ENCODE measurements at places on chromosomes 3 and 15. TPM values are rescaled to one million over a fixed set of nuclear protein-coding genes. Genes with fewer than 3 reads are reported as not detected.

DCUN1D1 gene
- total RNA-seq: 39.1 TPM

SPG11 gene
- 65.1 TPM for total RNA-seq

GRCh38 chr3:160448845-160449635 is 546 bp downstream of the TRIM59 start:
- H3K4me3 ChIP-seq: peak overlapping the region; percentile 100
- H3K27ac ChIP-seq: peak overlapping the region; percentile 95
- peaks cover 5% of the 10 kb centered on the region for H3K4me1 ChIP-seq
- peaks cover 9% of the 10 kb centered on the region for H3K36me3 ChIP-seq
- DNase-seq: peak; percentile 46

DNA sequence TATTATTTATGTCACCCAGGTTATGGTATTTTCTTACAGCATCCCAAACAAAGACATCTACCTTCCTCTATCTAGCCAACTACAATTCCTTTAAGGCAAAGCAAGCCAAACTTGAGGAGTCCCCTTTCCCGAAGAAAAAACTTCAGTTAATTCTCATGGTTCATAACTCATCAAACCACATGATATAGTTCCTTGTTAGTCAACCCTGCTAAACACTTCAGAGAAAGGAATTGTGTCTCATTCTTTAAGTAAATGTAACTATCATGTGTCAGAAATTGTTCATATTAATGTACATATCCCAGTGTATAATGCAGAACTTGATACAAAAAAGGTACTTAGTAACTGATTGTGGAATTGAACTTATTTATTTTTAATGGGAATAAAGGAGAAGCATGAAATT is 44.4 kb downstream of the ST3GAL6 start:
- H3K4me3 ChIP-seq: no peak overlapping the region
- no peaks in the 10 kb centered on the region for H3K4me1 ChIP-seq
- H3K27ac ChIP-seq: peak overlapping the region; percentile 43

DNA sequence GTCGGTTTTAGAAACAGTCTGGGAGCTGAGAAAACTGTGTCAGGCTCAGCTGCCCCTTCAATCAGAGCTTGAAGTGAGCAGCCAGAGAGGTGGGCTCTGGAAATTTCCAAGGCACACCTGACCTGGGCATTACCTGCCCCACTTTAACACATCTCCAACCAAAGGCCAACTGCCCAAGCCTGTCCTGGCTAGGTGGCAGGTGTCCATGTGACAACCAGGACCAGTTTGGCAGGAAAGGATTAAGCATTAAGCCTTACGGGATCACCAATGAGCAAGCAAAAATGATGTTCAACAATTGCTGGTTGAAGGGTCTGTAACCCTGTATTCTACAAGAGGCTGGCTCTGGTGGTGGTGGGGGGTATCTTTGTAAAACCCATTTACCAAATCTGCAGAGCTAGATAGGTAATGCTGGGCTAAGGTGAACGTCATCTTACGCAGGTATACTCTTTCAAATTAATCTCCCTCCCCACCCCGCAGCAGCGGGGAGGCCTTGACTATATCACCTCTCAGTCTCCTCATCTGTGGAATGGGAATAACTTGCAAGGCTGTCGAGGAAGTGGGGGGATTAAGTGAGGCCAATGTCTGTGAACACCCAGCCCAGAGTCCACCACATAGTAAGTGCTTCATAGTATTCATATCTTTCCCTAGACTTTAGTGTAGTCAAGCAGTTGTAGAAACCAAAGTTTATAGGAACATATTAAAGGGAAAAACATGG is 183.2 kb downstream of the MEGF11 start:
- peaks cover 3% of the 10 kb centered on the region for H3K27me3 ChIP-seq
- no peak overlapping the region for H3K4me3 ChIP-seq
- H3K36me3 ChIP-seq: no peaks in the 10 kb centered on the region
- H3K27ac ChIP-seq: no peak overlapping the region
- no peak for DNase-seq
- H3K4me1 ChIP-seq: no peaks in the 10 kb centered on the region

- DNase-seq: no peak
- no peak overlapping the region for H3K4me3 ChIP-seq
- no peaks in the 10 kb centered on the region for H3K4me1 ChIP-seq
- no peaks in the 10 kb centered on the region for H3K36me3 ChIP-seq
- H3K27me3 ChIP-seq: peaks cover 80% of the 10 kb centered on the region
These were observed 21.4 kb upstream of the CCR9 start for GRCh38 chr3:45864760-45865519.

COL6A5 gene
- not detected for total RNA-seq

DNA sequence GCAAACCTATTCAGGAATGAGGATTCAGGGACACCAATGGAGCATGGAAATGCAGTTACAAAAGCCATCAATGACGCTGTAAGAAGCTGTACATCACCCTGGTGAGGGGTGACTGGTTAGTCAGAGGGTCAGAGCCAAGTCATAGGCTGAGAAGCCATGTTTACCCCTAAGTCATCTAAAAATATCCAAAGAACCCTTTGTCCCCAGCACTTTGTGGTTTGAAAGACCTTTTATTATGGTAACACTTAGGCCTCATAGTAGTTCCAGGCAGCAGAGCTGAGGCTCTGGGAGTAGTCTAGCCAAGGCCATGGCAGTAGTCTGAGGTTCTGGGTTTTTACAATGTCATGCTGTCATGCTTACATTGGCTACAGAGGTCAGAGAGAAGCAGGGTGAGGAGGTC is 131.2 kb downstream of the CTNNB1 start:
- H3K4me1 ChIP-seq: peaks cover 6% of the 10 kb centered on the region
- H3K36me3 ChIP-seq: no peaks in the 10 kb centered on the region
- H3K4me3 ChIP-seq: no peak overlapping the region
- no peaks in the 10 kb centered on the region for H3K27me3 ChIP-seq
- DNase-seq: no peak
- no peak overlapping the region for H3K27ac ChIP-seq

- H3K4me1 ChIP-seq: no peaks in the 10 kb centered on the region
- no peak overlapping the region for H3K27ac ChIP-seq
- H3K27me3 ChIP-seq: peaks cover 39% of the 10 kb centered on the region
- H3K4me3 ChIP-seq: no peak overlapping the region
These were observed 326.4 kb upstream of the SATB1 start for GRCh38 chr3:18751514-18751913.

GRCh38 chr3:106703524-106703923 is 673.7 kb upstream of the CCDC54 start:
- DNase-seq: no peak
- H3K4me1 ChIP-seq: no peaks in the 10 kb centered on the region
- H3K4me3 ChIP-seq: no peak overlapping the region

GRCh38 chr15:84890670-84891162 is 6.3 kb downstream of the SLC28A1 start:
- no peak for DNase-seq
- peaks cover 14% of the 10 kb centered on the region for H3K27me3 ChIP-seq
- no peak overlapping the region for H3K27ac ChIP-seq
- no peaks in the 10 kb centered on the region for H3K4me1 ChIP-seq
- no peak overlapping the region for H3K4me3 ChIP-seq
- H3K36me3 ChIP-seq: no peaks in the 10 kb centered on the region

SV2B gene
- 0.96 TPM for total RNA-seq

DNA sequence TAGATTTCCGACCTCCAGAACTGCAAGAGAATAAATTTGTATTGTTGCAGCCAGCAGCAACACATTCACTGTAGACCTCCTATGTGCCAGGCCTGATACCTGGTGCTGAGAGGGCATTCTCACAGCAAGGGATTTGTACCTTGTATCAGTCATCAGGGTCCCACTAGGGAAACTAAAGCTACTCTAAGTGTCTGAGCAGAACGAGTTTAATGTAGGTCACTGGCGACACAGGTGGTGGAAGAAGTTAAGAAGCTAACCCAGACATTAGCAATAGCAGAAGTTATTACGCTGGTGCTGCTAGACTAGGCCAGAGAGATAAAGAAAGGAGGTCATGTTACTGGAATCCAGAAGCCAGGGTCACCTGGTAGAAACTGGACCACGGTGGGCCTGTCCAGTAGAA is 60.5 kb upstream of the BCL6 start:
- no peaks in the 10 kb centered on the region for H3K27me3 ChIP-seq
- peaks cover 26% of the 10 kb centered on the region for H3K4me1 ChIP-seq
- H3K4me3 ChIP-seq: no peak overlapping the region
- no peak overlapping the region for H3K27ac ChIP-seq
- H3K36me3 ChIP-seq: no peaks in the 10 kb centered on the region

ARPP19 gene
- total RNA-seq: 213 TPM

RTF1 gene
- 30.2 TPM for total RNA-seq

DNA sequence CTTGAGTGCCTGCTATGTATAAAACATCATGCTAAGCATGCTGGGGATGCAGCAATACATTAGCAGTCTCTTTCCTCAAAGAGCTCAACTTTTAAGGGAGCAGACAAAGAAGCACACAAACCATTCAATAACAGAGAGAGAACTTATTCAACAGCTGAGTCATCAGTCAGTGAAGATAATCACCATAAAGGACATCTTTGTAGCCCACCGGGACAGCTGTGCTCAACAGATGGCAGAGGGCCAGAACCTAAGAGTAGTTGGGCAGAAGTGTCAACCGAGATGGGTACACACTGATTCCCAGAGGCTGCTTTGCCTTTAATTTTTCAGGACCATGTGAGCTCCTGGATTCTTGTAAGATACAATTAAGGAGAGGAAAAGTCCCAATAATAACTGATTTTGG is 4.2 kb upstream of the RAB8B start:
- no peak overlapping the region for H3K27ac ChIP-seq
- H3K4me1 ChIP-seq: peaks cover 18% of the 10 kb centered on the region
- no peak overlapping the region for H3K4me3 ChIP-seq
- H3K36me3 ChIP-seq: no peaks in the 10 kb centered on the region
- H3K27me3 ChIP-seq: no peaks in the 10 kb centered on the region
- no peak for DNase-seq

GRCh38 chr3:107904536-107905066 is 186.2 kb downstream of the CD47 start:
- H3K4me3 ChIP-seq: no peak overlapping the region
- H3K36me3 ChIP-seq: no peaks in the 10 kb centered on the region
- no peak overlapping the region for H3K27ac ChIP-seq

GRCh38 chr3:108662142-108662738 is 72.7 kb downstream of the DZIP3 start:
- H3K36me3 ChIP-seq: no peaks in the 10 kb centered on the region
- H3K4me3 ChIP-seq: no peak overlapping the region
- peak; percentile 76 for DNase-seq
- no peaks in the 10 kb centered on the region for H3K27me3 ChIP-seq

DNA sequence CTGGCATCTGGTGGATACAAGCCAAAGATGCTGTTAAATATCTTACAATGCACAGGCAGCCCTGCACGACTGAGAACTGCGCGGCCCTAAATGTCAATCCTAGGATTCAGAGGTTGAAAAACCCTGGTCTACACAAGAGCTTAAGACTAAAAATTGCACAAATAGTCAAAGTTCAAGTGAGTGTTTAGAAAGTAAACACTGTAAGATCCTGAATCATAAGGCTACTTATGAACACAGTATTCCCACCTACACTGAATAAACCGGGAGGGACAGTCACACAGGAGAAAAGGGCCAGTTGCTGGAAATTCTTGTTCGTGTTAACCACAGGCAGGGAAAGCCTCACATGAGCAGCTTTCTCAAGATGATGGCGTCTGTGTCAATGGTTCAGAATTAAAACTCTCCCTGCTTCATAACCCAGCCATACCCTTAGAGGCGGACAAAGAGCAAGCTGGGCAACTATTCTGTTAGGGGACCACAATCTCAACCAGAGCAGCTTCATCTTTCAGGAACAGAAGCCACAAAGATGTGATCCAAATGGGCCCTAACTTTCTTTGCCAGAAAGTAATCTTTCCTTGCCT is 37.7 kb downstream of the LRIG1 start:
- no peak for DNase-seq
- H3K27me3 ChIP-seq: no peaks in the 10 kb centered on the region

FAM107A gene
- not detected for total RNA-seq

DNA sequence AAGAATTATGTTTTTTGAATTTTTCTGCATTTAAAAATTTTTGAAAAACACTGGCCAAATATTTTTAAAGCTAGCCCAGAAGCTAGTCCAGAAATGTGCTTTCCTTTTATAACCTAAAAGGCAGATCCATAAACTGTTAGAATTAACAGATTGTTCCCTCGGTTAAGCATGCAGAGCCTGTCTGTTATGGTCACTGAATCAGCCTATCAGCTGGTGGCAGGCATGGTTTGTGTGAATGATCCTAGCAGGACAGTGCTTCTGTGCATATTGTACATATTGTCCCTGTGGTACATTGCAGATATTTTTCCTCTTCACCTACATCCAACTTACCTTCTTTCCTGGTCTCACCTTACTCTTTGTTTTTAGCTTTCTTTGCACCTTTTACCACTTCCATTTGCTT is 53.3 kb downstream of the RARB start:
- H3K27ac ChIP-seq: no peak overlapping the region
- no peak overlapping the region for H3K4me3 ChIP-seq
- no peak for DNase-seq
- peaks cover 6% of the 10 kb centered on the region for H3K4me1 ChIP-seq

CFAP44 gene
- total RNA-seq: 4.0 TPM

TUSC7 gene
- not detected for total RNA-seq

DYNC1LI1 gene
- 47.6 TPM for total RNA-seq

- peak overlapping the region; percentile 92 for H3K27ac ChIP-seq
- H3K4me1 ChIP-seq: peaks cover 30% of the 10 kb centered on the region
- H3K4me3 ChIP-seq: peak overlapping the region; percentile 89
These were observed 1.1 kb downstream of the SSR3 start for GRCh38 chr3:156553705-156554356.

- H3K4me1 ChIP-seq: no peaks in the 10 kb centered on the region
- no peaks in the 10 kb centered on the region for H3K36me3 ChIP-seq
- DNase-seq: no peak
- H3K4me3 ChIP-seq: no peak overlapping the region
- H3K27me3 ChIP-seq: no peaks in the 10 kb centered on the region
These were observed 665.5 kb upstream of the NAALADL2 start for GRCh38 chr3:174193604-174194003.

DNA sequence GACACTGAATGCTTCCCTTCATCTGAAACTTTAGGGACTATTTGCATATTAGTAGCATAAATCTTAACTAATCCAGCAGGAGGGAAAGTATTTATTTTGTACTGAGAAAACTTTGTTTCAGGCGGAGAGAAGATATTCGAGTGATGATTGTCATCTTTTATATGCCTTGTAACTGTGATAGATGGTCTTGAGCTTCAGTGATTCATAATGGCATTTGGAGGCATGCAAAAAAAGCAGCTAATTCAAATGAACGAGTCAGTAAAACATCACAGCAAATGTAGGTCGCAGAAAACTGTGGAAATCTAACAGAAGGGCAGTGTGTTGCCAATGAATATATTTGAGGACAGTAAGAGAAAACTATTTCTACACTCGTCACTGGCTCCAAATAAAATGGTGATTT is 643.7 kb upstream of the NAALADL2 start:
- H3K27me3 ChIP-seq: no peaks in the 10 kb centered on the region
- H3K27ac ChIP-seq: no peak overlapping the region
- no peak for DNase-seq
- H3K4me3 ChIP-seq: no peak overlapping the region
- no peaks in the 10 kb centered on the region for H3K36me3 ChIP-seq

P2RY13 gene
- not detected for total RNA-seq

- no peak overlapping the region for H3K27ac ChIP-seq
- peaks cover 10% of the 10 kb centered on the region for H3K4me1 ChIP-seq
- H3K36me3 ChIP-seq: peaks cover 6% of the 10 kb centered on the region
- H3K4me3 ChIP-seq: no peak overlapping the region
- no peak for DNase-seq
These were observed 51.0 kb upstream of the LMCD1 start for GRCh38 chr3:8450618-8451017.
